Omental fat pad (tissue), 4 donors: ENCODE measurements at places on chromosomes 1 and 21. TPM values are rescaled to one million over a fixed set of nuclear protein-coding genes. Genes with fewer than 3 reads are reported as not detected.

- no peak for DNase-seq
These were observed at the start of gene PRELP for GRCh38 chr1:203475012-203475981. TSS of gene PRELP (plus strand) at chr1:203475806. CDS start at chr1:203483185, 7,379 bp downstream.

Gene ARHGAP30
- total RNA-seq, result 9.8 TPM

GRCh38 chr1:119141020-119141424, 569 bp upstream of the WARS2 start:
- DNase-seq, result no peak

Gene GUCA2B
- not detected for total RNA-seq

GRCh38 chr21:45560106-45561021, 18.1 kb upstream of the SLC19A1 start:
- DNase-seq, result no peak

Gene COL6A1
- total RNA-seq, result 591 TPM

GRCh38 chr1:48870596-48870995, 93.9 kb upstream of the BEND5 start:
- DNase-seq, result no peak

- DNase-seq, result no peak
These were observed 61.6 kb upstream of the PPM1J start for GRCh38 chr1:112776688-112777087.

GRCh38 chr1:5508669-5509330, 483.4 kb downstream of the NPHP4 start:
- DNase-seq, result no peak

GRCh38 chr1:85058311-85058710, 10.0 kb upstream of the MCOLN3 start:
- DNase-seq, result no peak

GRCh38 chr1:94597701-94598100, 56.1 kb upstream of the F3 start:
- no peak for DNase-seq

Gene GJB5
- not detected for total RNA-seq

Gene HFM1
- total RNA-seq, result 1.7 TPM

Gene CD2
- total RNA-seq, result 3.4 TPM

GRCh38 chr1:232322162-232322734, 307.7 kb downstream of the SIPA1L2 start:
- no peak for DNase-seq

DNA sequence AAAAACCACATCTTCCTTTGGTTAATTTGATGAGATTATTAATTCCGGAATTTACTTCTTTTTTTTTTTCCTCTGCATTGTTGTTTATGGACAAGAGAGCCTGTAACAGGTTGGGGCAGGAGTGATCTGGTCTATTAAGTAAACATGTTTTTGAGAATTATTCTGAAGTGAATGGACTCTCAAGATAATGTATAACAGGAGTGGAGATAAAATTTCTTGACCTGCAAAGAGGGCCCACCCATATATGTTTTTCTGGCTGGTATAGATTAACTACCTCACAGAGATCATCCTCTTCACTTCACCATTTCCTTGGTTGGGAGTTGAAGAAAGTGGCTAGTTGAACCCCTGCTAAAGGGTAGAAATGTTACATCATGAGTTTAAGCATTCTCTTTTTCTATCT, 10.7 kb downstream of the DDI2 start:
- no peak for DNase-seq

DNA sequence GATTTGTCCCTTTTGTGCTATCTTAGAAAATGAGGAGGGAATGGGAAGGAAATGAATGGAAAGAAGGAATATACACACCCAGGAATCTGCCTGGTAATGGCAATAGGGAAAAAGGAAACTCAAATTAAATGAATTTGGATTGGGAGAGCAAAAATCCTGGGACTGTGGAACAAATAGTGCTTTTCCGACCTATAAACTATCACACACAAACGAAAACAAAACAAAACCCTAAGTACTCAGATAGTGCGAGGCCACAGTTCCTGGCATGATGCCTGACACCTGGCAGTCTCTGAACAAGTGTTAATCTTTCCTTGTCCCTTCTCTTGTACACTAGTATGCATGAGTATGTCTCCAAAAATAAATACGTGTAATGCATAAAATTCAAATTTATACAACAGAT, 319.8 kb upstream of the SPAG17 start:
- DNase-seq, result no peak

Gene DNAJC6
- total RNA-seq, result 1.9 TPM

DNA sequence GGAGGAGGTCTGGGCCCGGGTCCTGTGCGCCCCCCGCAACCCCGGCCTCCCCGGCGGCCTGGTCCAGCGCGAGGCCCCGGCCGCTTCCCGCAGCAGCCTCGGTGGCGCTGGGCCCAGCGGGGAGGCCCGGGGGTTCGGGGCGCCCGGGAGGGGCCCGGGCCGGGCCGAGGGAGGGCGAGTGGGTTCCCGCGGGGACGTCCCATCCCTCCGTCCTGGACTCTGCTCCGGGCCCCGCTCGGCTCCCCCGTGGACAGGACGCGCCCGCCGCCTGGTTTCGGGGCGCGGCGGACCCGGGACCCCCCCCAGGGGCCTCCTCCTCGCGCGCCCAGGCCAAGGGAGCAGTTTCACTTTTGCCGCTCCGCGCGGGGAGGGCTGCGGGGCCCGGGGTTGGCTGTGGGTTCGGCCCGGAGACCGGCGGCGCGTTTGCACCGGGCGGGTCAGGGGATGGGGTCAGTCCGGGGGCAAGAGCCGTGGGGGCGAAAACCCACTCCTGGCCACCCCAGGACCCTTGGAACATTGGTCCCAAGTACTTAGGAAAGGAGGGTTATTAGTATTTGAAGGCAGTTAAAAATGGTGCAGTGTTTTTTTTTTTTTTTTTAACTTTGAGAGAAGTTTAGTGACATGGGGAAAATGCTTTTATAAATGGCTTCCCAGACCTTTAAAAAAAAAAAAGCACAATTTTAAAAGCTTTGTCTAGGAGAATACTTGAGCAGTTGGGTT, 677 bp downstream of the AGPAT3 start:
- DNase-seq, result peak; percentile 35

GRCh38 chr1:214912127-214912526, 170.4 kb upstream of the KCNK2 start:
- DNase-seq, result no peak

DNA sequence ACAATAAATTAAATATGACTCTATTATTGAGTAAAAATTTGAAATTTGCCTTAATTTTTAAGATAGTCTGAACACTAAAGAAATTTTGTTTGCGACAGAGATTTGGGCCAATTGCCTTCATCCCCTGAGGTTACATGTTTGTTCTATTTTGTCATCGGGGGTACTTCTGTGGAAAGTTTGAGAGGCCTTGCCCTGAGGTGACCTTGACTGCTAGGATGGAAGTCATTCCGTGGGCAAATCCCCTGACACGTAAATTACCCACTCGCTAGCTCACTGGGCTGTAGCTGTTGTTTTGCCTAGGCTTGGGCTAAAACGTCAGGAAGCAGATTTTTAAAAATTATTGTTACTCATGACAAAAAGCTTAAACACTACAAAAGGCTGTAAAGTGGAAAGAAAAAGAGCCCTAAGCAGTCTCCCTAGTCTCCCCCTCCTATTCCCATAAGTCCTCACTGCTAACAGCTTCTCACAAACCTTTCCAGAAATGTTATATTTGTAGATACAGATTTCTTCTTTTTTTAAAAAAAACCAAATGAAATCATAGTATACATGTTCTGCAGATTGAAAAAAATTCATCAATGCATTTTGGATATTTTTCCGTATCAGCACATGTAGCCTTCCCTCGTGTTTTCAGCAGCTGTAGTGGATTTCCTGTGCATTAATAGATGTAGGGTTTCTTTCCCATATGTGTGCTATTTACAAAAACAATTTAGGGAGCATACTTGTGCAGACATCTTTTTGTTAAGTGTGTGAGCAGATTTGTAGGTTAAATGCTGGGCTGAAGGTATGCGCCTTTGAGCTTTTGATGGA, 142.7 kb downstream of the MRPS6 start:
- DNase-seq, result no peak

Gene ZNF648
- total RNA-seq, result not detected

- no peak for DNase-seq
These were observed 38.6 kb downstream of the EIF2B3 start for GRCh38 chr1:44947774-44948311.

DNA sequence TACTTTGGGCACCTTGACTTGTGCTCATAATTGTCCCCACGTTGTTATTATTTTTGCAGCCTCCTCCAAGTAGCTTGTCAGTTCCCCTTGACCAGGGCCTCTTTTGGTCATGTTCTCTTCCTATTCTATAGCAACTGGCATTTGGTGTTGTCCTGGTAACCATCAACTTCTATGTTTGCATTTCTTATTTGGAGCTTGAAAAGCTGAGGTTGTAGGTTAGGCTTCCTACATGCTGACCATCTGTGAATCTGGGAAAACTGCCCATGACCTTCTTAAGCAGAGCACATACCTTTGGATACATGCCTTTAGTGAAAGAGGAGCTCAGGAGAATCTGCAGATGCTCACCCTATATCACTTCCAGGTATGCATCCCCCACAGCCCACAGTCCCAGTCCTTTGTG, 160.8 kb downstream of the HHAT start:
- no peak for DNase-seq

DNA sequence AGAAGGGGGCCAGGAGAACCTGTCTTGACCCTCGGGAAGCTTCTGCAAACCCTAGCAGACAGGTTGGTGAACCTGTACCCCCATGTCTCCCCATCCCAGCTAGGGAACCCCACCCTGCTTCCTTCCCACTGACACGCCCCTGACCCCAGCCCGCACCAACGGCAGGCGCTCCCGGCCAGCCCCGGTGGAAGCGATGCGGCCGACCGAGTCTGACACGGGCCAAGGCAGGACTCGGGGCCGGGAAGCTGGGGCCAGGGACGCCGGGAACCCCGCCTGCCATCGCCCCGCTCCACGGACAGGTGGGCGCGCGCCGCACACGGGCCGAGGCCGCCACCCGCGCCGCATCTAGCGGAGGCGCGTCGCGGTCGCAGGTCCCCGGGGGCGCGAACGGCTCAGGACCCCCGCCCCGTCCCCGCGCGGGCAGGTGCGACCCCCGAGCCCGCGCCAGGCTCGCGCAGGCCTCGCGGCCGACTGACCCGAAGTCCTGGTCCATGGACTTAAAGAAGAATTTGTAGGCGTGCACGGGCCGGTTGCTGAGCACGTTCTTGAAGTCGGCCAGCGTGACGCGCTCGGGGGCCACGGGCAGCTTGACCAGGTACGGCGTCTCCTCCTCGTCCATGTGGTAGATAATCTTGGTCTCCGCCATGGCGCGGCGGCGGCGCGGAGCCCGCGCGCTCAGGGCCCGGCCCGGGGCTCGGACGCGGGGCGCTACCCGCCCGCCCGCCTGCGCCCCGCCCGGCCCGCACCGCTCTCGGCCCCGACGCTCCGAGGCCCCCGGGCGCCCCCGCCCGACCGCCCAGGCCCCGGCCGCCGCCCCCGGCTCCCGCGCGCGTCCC, 580 bp downstream of the DVL1 start:
- no peak for DNase-seq

DNA sequence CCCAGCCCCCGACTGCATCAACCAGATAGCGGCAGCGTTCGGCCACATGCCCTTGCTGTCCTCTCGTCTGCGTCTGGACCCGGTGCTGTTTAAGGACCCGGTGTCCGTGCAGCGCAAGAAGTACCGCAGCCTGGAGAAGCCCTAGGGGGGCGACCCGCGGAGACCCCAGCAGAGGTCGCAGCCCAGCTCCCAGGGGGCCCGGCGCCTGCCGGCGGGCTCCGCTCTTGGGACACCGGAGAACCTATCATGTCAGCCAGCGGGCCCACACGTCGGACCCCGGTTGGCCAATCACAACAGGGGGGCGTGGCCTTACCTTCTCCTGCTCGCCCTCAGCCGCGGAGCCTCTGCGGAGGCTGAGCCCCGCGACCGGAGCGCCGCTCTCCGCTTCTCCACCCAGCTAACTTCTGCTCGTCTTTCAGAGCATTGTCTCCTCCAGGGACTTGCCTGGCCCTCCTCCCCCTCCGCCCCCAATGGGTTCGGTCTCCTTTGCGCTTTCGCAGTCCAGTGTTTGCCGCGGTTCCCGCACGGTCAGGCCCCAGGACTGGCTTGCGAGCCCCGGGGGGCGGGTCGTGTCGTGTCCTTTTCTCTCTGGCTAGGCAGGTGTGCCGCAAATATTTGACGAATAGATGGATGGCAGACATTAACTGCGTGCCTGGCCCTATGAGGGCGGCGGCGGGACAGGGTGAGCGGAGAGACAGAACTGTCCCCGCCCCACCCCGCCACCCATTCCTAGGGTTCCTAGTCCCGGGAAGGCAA, 10.5 kb downstream of the SLC30A2 start:
- peak; percentile 89 for DNase-seq

GRCh38 chr1:237197470-237198425, 155.8 kb downstream of the RYR2 start:
- no peak for DNase-seq

- DNase-seq, result no peak
These were observed 8.2 kb upstream of the CAP1 start for GRCh38 chr1:40032240-40032891.

DNA sequence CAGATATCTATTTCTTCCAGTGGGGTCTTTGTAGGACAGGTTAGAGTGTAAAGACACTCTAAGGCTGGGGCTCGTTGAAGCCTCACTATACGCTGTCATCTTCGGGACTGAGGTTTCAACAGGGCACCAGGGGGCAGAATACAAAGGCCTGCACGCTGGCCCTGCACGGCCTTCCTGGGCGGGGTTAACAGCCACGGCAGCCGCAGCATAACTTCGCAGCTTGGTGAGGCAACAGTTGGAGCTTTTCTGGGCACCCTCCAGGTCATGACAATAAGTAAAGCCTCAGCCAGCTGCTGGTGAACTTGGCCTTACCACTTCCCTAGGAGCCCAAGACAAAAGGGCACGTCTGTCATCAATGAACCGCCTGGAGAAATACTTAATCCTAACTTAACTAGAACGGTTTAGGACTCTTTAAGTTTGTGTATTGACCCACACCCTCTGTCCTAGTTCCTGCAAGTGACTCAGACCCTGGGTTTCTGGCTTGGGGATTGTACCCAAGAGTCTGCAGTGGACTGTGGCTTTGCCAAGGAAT, 2.3 kb upstream of the RUNX1 start:
- no peak for DNase-seq

Gene PTPRU
- total RNA-seq, result 15.1 TPM

Gene ADAMTS4
- 38.5 TPM for total RNA-seq

Gene GPR153
- 19.8 TPM for total RNA-seq

Gene NEGR1
- total RNA-seq, result 50.8 TPM

DNA sequence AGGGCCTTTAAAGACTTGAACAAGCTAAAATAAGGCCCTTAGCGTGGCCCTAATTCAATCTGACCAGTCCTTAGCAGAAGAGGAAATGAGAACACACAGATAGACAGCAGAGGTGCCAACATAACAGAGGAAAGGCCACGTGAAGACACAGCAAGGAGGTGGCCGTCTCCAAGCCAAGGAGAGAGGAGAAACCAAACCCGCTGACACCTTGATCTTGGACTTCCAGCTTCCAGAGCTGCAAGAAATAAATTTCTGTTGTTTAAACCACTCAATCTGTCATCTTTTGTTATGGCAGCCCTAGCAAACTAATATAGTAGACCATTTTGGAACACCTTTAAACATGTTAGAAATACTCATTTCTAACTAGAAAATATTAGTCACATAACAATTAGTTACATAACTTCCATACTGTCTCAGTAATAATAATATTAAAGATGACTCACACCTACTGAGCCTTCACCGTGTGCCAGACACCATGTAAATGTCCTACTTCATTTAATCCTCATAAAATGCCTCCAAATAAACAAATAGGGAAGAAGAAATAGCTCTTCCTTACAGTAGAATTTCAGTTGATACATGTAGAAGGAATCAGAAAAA, 47.9 kb downstream of the S1PR1 start:
- no peak for DNase-seq

- DNase-seq, result no peak
These were observed 33.2 kb upstream of the RUNX3 start for GRCh38 chr1:24963099-24963872.
